ENCODE measurements at places on chromosomes 6 and 20.

DNA sequence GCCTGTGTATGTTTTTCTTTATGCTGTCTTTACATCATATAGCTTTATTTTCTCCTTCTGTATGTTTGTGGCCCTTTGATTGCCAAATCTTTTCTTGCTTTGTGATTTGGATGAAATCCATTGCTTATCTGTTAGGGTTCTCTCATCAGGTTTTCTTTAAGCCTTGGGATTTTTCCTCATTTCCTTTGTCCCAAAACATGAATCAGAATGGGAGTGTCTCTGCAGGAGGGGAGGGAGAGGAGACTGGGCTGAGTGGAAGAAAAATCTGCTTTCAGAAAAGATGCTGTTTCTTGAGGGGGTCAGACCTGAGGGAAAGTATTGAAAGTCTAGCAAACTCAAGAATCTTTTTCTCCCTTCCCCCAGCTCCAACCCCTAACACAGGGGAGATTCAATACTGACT, 758.0 kb upstream of the MMS22L start:
- no peak for DNase-seq
- no peak overlapping the region for H3K4me3 ChIP-seq
- H3K36me3 ChIP-seq = no peaks in the 10 kb centered on the region
- no peaks in the 10 kb centered on the region for H3K4me1 ChIP-seq
- no peaks in the 10 kb centered on the region for H3K27me3 ChIP-seq

- H3K36me3 ChIP-seq = no peaks in the 10 kb centered on the region
- no peak overlapping the region for H3K4me3 ChIP-seq
- no peaks in the 10 kb centered on the region for H3K4me1 ChIP-seq
- H3K27ac ChIP-seq = no peak overlapping the region
Observed at GRCh38 chr6:92879526-92879925, 539.8 kb downstream of the EPHA7 start.

GRCh38 chr6:125201961-125202729, 48.6 kb downstream of the TPD52L1 start:
- H3K4me1 ChIP-seq = peaks cover 16% of the 10 kb centered on the region
- H3K4me3 ChIP-seq = no peak overlapping the region
- DNase-seq = no peak
- H3K36me3 ChIP-seq = no peaks in the 10 kb centered on the region
- H3K27me3 ChIP-seq = no peaks in the 10 kb centered on the region

- no peaks in the 10 kb centered on the region for H3K4me1 ChIP-seq
- no peak overlapping the region for H3K27ac ChIP-seq
- DNase-seq = no peak
- H3K36me3 ChIP-seq = no peaks in the 10 kb centered on the region
Observed at GRCh38 chr20:44460795-44461141, 14.9 kb upstream of the TTPAL start.

DNA sequence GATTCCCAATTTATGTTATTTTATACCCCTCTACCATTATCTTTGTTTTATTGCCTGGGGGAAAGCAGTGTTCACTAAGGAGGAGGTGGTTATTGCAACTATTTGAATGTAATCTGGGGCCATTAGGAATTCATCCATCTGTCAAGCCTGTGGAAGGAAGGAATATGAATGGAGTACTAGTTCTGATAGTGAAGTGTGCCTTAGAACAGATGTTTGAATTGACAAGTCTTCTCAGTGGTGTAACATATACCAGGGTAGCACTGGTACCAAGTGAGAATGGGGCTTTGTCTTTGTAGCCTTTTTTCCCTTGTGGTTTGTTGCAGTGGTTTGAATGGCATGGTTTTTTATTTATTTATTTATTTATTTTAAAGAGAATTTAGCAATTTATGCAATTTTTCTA, 27.9 kb upstream of the HDAC2 start:
- H3K4me1 ChIP-seq = no peaks in the 10 kb centered on the region
- H3K36me3 ChIP-seq = no peaks in the 10 kb centered on the region
- no peaks in the 10 kb centered on the region for H3K27me3 ChIP-seq
